ENCODE measurements at places on chromosomes 6 and 20.

DNA sequence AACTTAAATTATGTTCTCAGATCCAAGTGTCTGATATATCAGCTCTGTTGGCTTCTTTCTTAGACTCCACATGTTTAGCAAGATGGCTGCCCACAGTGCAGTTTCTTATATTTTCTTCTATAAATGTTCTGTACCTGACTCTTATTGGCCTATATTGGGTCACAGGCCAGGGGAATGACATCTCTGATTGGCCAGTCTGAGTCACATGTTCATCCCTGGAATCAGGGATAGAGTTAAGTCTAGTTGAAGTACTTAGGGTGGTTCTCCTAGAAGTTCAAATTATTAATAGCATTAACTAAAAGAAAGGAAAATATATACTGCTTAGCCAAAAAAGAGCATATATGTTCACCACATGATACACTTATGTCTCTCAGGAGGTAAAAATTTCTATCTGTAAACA is 105.3 kb upstream of the SLC22A16 start:
- DNase-seq: no peak

- DNase-seq: no peak
These were observed 118.0 kb upstream of the IRAK1BP1 start for GRCh38 chr6:78749326-78749725.

GRCh38 chr6:1297746-1298145 is 14.2 kb upstream of the FOXQ1 start:
- no peak for DNase-seq

DNA sequence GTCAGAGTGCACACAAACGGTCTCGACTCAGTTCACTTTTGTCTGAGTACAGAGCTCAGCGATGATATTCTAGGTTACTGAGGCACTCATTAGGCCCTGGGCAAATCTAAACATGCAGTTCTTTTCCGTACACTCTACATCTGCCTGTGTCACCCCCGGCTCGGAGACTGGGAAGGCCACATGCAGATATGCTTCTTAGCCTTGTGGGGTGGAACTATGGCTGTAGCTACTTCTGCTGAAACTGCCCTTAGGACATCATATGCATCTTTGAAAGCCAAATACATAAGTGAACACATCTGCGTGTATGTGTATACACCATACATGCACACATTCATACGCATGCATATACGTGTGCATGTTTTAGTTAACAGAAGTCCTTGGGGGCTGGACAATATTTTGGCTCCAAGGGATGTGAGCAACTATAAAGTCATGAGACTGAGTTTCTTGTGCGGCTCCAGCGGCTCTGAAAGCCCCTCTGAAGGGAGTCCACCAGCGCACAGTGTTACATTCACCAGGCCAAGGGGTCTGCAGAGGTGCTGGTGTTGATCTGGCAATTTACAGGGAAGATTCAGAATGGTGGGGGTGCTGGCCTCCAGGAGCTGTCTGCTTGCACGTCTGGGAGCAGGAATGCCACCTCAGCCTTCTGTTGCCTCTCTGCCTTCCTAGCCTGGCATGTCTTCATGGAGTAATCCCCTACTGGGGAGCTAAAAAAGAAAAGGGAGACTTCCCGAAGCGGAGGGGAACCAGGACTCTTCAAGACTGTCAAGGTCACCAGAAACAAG is 31.6 kb downstream of the PSMG4 start:
- no peak for DNase-seq

GRCh38 chr20:47667531-47668312 is 117.6 kb downstream of the SULF2 start:
- DNase-seq: no peak

GRCh38 chr6:134035823-134036296 is 16.6 kb downstream of the SLC2A12 start:
- DNase-seq: no peak

- DNase-seq: no peak
These were observed 21.7 kb upstream of the TBC1D20 start for GRCh38 chr20:483815-484644.

GRCh38 chr6:44897316-44897715 is 430.8 kb upstream of the RUNX2 start:
- no peak for DNase-seq

DNA sequence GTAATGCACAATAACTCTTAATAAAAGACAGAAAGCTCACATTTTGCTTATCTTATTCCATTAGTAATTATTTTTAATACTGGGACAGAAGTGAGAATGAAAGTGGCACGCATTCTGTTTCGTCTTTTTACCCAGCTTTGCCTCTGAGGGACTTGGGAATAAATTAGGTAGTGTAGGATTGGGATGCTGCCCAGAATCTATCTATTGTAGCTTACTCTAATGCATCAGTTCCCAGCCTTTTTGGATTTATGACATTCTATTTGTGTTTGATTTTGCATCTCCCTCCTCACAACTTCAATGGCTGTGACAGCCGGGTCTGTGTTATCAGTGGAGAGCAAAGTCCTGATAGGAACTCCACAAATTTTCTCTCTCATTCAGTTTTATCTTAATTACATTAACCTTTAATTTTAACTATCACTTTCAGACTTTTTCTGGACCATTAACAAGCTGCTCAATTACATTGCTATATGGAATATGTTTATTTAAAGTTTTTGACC is 62.9 kb upstream of the TULP4 start:
- DNase-seq: no peak

- no peak for DNase-seq
These were observed 283.4 kb upstream of the TBX18 start for GRCh38 chr6:85047818-85048217.

DNA sequence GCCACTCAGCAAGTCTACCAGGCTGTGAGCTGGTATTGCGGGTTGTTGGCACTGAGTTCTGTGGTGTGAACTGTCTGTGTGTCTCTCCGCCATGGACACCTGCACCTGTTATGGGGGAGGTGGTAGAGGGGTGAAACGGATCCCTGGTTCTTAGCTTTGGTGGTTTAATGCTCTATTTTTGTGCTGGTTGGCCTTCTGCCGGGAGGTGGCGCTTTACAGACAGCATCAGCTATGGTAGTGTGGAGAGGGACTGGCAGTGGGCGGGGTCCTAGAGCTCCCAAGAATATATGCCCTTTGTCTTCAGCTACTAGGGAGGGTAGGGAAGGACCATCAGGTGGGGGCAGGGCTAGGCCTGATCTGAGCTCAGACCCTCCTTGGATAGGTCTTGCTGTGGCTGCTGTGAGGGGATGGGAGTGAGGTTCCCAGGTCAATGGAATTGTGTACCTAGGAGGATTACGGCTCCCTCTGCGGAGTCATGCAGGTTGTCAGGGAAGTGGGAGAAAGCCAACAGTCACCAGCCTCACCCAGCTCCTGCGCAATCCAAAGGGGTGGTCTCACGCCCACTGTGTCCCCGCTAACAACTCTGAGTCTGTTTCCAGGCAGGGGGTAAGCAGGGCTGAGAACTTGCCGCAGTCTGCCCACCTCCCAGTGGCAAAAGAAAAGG is 154.3 kb downstream of the CCDC170 start:
- DNase-seq: no peak
